AG08396 (cell line): ENCODE measurements at places on chromosomes 6 and 20.

GRCh38 chr6:71496018-71496721 lies 207.6 kb downstream of the OGFRL1 start:
- DNase-seq = peak; percentile 17

DNA sequence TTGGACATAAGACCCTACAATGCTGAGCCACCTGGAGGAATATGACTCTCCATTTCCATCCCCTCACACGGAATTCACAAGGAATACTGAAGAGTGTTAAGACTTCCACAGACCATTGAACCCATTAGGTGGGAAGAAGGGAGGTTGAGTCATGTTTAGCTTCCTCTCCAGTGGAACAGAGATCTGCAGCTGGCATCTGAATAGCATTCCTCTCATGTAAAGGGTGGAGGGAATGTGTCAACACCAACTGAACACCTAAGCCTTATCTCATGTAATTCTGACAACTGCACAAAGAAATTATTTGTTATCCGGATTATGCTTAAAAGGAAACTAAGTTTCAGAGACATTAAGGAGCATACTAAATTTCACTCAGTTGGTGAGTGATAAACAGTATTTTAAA lies 705.9 kb downstream of the MAFB start:
- DNase-seq = no peak

- no peak for DNase-seq
Observed at GRCh38 chr6:19979986-19980385, 142.8 kb downstream of the ID4 start.

GRCh38 chr6:87210979-87211378 lies 55.6 kb downstream of the ZNF292 start:
- no peak for DNase-seq
